ENCODE measurements at places on chromosomes 3 and 15. TPM values are rescaled to one million over a fixed set of nuclear protein-coding genes. Genes with fewer than 3 reads are reported as not detected.
A peak's percentile ranks its signal among the peaks of the same experiment; 100 is the strongest.

GRCh38 chr3:186971578-186971977, 41.3 kb downstream of the ST6GAL1 start:
- no peak for DNase-seq

DNA sequence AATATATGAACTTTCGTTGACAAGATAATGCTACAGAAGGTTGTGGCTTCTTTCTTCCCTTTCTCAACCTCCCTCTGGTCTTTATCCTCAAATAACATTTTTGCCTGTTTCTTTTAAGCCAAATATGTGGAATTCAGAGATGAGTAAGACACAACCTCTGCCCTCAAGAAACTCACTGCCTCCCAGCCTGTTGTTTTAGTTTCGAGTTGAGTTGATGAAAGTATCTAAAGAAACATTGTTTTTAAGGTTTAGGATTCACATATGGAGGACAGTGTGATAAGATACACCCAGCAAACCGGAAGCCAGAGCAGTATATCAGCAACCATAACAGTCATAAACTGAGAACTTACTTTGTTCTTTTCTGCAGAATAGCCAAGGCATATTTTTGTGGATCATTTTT, 218.6 kb downstream of the THSD4 start:
- DNase-seq: peak; percentile 91

The EEFSEC gene
- total RNA-seq: 4.5 TPM

The CD200R1 gene
- under 0.01 TPM for total RNA-seq

DNA sequence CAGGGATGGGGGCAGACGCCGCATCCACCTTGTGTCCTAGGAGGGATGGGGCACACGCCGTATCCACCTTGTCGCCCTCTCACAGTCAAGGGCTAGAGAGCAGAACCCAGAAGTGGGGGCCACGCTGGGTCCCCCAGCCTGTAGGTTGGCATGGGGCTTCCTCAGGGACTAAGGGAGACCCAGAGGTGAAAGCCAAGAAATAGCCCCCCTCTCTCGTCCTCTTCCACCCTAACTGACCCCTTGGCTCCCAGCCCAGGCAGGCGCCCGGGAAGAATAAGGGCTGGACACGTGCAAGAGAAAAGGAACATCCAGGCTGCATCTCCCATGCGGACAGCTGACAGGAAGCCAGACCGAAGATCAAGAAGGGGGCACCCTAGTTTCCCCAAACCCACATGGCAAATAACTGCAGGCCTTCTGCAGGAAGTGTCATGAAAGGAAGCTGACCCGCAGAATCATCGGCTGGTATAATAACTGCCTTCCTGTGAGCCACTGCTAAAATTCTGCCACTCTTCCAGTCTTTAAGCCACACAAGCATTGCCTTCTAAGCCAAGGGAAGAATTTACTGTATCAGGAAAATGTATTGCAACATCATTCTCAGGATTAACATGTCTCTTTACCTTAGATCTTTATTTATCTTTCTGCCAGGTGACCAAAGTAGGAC, 38.5 kb upstream of the TFRC start:
- DNase-seq: no peak

DNA sequence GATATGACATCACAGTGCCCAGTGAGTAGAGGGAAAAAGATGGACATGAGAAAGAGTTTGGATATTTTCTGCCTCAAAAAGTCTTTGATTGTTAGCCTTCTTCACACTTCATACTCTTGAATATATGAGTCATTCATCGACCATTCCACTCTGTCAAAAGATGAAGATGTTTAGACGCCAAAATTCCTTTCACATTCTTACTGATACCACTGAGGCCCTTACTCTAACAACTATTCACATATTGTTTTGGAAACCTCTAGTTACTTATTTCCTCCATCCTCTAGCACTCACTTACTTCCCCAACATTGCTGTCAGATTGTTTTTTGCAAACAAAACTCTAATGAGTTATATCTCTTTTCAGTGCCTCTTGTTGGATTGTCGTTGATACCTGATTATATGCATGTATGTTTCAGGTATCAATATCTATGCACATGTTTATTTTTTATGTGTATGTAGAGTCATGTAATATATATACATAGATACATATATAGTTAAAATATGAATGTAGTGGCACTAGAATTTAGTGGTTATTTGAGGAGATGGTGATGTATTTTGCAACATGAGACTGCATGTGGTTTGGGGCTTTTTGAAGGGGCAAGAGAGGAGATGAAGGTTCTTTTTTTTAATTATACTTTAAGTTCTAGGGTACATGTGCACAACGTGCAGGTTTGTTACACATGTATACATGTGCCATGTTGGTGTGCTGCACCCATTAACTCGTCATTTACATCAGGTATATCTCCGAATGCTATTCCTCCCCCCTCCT, 40.0 kb upstream of the OR5H6 start:
- no peak for DNase-seq

GRCh38 chr3:11622586-11623550, 20.8 kb downstream of the VGLL4 start:
- no peak for DNase-seq

The RAD51 gene
- total RNA-seq: 8.4 TPM

The GABPB1 gene
- 76.4 TPM for total RNA-seq

DNA sequence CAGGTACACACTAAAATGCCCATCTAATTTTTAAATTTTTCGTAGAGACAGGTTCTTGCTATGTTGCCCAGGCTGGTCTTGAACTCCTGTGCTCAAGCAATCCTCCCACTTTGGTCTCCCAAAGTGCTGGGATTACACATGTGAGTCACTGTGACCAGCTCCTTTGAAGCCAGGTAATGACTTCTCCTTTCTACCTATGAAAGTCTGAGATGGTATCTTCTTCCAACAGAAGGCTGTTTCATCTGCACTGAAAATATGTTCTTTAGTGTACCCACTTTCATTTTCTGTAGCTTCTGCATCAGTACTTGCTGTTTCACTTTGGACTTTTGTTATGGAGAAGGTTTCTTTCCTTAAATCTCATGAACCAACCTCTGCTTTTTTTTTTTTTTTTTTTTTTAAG, 8.8 kb downstream of the OIP5 start:
- no peak for DNase-seq

DNA sequence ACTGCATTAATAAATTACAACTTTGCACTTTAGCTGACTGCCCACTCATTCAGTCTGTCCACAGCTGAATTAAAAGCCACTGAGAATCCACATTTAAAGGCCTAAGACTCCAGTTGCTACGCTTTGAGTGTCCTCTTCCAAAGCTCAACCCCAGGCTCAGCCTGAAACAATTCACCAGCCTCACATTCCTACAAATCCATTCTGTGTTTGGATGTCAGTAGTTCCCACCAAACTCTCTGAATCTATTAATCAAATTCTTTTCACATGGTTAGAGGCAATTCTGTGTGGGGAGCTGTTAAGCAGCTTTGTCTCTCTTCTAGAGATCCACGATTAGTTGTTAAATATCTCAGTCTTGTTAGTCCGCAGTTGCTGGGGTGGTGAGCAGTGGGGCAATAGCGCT, 116.8 kb upstream of the UBE2E2 start:
- DNase-seq: no peak

The DAPK2 gene
- total RNA-seq: 0.36 TPM

DNA sequence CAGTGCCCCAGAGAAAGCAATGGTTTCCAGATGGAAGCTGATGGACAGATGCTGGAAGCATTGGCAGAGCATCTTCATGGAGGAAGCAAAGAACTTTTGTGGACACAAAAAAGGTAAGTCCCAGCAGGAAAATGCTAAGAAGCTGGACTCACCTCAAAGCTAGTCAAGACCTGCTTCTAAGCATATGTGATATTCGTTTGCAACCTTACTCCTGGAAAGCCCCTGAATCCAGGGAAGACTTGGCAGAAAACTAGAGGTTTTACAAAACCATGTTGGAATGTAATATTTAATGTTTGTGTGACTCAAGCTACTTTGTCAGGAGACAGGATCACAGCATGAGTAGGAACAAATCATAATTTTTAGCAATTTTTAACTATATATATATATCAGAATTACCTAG, 288.2 kb downstream of the BCHE start:
- peak; percentile 15 for DNase-seq

GRCh38 chr3:107884719-107885460, 205.9 kb downstream of the CD47 start:
- peak; percentile 61 for DNase-seq

The ACVR2B gene
- total RNA-seq: 1.3 TPM

GRCh38 chr15:87557881-87558280, 698.7 kb downstream of the NTRK3 start:
- no peak for DNase-seq

DNA sequence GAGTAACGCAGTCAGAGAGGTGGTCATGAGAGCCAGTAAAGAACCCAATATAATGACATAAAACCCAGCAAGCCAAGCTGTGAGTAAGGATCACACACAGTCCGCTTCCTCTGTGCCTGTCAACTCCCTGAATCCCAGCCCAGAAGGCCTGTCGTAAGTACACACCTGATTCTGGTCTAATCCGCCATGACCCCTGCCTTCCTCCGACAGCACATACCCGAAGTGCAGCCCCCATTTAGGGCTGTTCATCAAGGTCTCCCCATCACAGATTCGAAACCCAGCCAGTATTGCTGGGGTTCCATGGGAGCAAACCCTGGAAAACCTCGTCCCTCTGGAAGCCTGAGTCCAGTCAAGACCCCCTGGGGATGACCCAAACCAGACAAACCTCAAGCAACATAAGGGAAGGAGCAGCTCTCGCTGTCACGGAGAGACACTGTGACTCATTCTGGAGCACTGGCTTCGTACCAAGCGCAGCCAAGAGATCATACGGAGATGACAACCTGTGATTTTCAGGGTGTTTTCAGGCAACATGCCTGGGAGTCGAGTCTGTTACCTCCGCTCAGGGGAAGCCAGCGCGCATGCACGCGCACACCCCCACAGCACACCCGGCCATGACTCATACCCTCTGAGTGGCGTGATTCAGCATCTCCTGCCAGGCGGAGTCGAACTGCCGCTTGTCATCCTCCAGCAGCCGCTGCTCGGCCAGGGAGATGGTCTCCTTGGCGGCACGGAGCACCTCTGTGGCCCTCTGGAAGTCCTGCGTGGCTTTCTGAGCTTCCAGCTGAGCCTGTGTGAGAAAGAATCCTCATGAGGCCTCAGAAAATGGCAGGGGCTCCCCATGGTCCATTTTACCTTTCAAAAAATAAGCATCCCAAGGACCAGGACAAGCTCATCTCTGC, 63.0 kb downstream of the SH3BP5 start:
- peak; percentile 96 for DNase-seq

The BUB1B gene
- 24.7 TPM for total RNA-seq

- no peak for DNase-seq
These were observed 51.8 kb downstream of the TAMM41 start for GRCh38 chr3:11794927-11795326.

- DNase-seq: no peak
These were observed 957 bp downstream of the ADCY5 start for GRCh38 chr3:123447749-123448517.

- no peak for DNase-seq
These were observed 70.1 kb downstream of the GPR160 start for GRCh38 chr3:170107941-170108340.

DNA sequence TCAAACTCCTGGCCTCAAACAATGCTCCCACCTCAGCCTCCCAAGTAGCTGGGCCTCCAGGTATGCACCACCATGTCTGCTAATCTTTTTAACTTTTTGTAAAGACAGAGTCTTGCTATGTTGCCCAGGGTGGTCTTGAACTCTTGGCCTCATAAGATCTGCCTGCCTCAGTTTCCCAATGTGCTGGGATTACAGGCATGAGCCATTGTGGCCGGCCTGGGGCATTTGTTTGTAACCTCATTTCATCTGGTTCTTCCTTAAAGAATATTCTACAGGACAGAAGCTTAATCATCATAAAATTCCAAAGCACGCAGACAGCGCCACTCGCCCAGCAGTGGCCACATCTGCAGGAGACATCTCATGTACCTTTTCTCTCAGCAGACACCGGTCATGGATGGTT, 23.6 kb upstream of the CYFIP1 start:
- no peak for DNase-seq

GRCh38 chr3:36484386-36484785, 104.1 kb downstream of the STAC start:
- no peak for DNase-seq

The MFGE8 gene
- 201 TPM for total RNA-seq

DNA sequence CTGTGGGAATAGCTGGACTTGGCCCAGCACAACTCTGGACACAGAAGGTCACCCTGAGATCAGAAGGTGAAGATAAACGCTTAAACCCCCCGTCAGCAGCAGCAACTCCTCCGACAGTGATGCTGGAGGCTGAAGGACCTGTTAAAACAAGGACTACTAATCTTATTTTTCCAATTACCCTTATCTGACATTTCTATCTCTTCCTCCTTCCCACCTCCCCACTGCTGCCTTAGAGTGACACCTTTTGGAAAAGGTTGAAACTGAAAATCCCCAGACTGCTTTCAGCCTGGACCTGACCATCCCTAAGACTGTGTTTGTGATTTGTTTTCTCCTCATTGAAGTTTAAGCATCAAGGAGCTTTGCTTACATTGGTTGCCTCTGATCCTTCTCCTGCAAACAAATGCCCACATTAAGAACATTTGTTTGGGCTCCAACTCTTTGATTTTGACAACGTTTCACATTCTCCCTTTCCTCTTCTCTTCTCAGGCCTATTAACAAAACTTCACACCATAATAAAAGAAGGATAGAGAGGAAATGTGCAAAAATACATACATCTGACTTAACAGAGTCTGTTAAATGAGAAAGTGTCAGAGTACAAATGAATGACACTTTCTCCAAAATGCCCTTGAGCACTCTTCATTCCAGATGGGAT, 410.6 kb upstream of the WNT5A start:
- peak; percentile 21 for DNase-seq

The PLS1 gene
- 1.7 TPM for total RNA-seq

GRCh38 chr3:13662238-13662847, 113.4 kb downstream of the FBLN2 start:
- no peak for DNase-seq

GRCh38 chr3:181948286-181948685, 236.6 kb downstream of the SOX2 start:
- DNase-seq: no peak

The PLA2G4D gene
- total RNA-seq: not detected

- DNase-seq: peak; percentile 88
These were observed at the start of gene FGF7 for GRCh38 chr15:49423021-49423420. Gene FGF7 (plus strand): TSS chr15:49423242. CDS start chr15:49424298, 1,056 bp downstream.

GRCh38 chr15:66953523-66954229, 111.7 kb upstream of the SMAD3 start:
- no peak for DNase-seq

The EFCC1 gene
- total RNA-seq: not detected

GRCh38 chr15:71325481-71325880, 210.2 kb downstream of the THSD4 start:
- DNase-seq: peak; percentile 55

- DNase-seq: no peak
These were observed 751.6 kb downstream of the SI start for GRCh38 chr3:164326714-164327113.

GRCh38 chr3:41125258-41125657, 74.0 kb upstream of the CTNNB1 start:
- no peak for DNase-seq

GRCh38 chr15:31300981-31301672, 25.5 kb upstream of the KLF13 start:
- no peak for DNase-seq

- no peak for DNase-seq
These were observed 1081.8 kb upstream of the CFAP20DC start for GRCh38 chr3:60131618-60132017.

GRCh38 chr3:186618318-186618938, 5.6 kb downstream of the AHSG start:
- DNase-seq: no peak

The CLEC3B gene
- total RNA-seq: 1.9 TPM

- peak; percentile 28 for DNase-seq
These were observed 296.8 kb downstream of the RORA start for GRCh38 chr15:60932051-60932915.

Measured in IMR-90 (cell line).